Ascending aorta (tissue), 2 donors: ENCODE measurements at places on chromosomes 2 and 18.

GRCh38 chr2:152452256-152452973 is 117.4 kb downstream of the FMNL2 start:
- DNase-seq = peak; percentile 38

DNA sequence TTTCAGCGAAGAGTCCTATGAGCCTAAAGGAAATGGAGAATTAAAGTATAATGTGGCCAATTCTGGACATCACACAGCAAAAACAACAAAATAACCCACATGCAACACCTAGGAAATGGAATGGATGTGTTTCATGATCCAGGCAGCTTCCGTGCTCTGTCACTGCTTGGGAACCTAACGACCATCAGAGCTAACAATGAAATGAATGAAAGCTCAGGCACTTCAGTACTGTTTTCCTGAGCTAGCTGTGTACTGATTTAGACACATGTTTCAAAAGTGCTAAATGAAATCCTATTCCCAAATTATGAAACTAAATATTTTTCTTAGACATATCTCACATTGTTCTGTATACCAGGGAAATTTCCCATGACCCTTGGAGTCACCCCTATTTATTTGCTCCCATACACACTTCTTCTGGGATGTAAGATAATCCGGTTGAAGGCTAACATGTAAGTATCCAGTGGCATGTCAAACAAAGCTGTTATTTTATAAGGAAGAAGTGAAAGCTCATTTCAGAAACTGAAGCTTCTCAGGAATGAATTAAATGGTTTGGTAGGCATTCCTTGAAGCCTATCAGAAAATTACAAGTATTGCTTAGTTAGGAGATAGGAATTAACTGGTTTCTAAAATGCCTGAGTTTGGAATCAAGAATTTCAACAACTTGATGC is 108.5 kb upstream of the RND3 start:
- DNase-seq = no peak

DNA sequence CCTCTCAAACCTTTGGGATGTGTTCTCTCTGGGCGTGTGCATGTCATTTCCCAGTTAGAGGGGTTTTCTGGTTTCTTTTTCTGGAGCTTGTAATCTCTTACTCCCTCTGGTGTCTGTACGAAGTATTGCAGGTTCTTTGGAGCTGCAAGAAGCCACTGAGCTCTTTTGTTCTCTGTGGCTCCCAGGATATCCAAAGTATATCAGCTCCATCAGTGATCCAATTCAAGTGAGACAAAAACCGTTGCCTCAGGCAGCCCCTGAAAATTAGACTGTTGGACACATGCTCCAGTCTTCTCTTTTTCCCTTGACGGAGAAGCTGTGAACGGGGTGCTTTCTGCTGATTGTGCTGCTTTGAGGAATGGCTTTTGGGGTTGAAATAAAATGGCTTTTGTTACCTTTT is 59.0 kb upstream of the LDLRAD4 start:
- no peak for DNase-seq

- DNase-seq = no peak
Measured at GRCh38 chr2:69907216-69907615, 7.7 kb upstream of the MXD1 start.

- DNase-seq = no peak
Measured at GRCh38 chr2:31163011-31163539, 24.8 kb upstream of the GALNT14 start.

DNA sequence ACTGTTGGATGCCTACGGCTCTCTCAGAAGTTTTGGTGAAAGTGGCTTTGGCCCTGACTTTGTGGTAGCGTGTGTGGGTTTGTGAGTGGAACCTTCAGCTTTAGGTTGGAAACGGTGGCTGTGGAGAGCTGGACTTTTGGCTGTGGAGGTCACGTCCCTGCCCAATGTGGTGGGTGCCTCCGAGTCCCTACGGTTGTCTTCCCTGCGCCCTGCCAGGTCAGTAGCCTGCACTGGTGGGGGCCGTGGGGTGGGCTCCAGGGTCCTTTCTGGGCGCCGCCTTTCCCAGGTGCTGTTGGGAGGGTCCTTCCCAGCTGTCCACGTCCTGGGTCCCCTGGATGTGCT is 11.1 kb downstream of the COLEC11 start:
- DNase-seq = no peak

- DNase-seq = no peak
Measured at GRCh38 chr2:230060672-230061293, 7.9 kb downstream of the SLC16A14 start.

DNA sequence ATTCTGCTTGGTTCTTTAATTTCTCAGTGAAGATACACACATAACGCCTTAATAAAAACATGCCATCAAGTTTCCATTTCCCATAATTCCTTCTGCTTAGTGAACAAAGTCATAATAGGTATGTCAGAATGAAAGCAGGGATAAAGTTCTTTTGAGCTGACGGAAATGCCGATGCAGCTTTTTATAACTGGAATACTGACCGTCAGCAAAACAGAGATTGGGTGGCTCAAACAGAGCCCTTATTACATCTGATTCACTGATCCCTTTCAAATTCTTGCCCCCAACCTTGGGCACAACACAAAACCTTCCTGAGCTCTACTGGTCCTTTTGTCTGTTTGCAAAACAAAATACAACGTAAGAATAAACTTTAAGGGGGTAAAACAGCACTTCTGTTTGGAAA is 140.4 kb downstream of the CDH2 start:
- DNase-seq = no peak

GRCh38 chr2:225270861-225271260 is 128.6 kb upstream of the NYAP2 start:
- DNase-seq = no peak

DNA sequence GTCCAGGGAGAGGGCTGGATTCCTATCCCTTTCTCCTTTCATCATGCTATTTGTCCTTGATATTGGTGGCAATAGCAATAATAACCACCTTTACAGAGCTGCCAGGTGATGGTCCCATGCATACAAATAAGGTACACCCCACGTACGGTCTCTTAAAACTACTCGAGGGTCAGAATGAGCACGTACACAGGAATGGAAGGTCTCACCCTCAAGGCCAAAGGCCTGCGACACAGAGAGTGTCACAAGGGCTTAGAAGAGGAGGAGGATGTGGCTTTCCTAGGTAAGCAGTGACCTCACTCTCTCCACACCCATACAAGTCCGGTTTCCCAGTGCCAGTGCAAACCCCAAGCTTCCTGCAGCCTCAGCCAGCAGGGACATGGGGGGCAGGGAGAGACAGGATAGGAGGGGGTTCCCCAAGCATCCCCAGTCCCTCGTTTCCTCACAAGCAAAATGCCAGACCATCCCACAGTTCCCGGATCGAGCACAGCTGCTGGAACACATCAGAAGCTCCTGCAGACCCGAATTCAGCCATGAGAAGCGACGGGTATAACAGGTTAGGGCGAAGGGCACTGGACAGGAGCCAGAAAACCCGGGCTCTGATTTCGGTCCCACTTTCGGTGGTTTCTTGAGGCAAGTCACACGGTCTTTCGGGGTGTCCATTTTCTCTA is 49.2 kb downstream of the PLB1 start:
- DNase-seq = no peak

DNA sequence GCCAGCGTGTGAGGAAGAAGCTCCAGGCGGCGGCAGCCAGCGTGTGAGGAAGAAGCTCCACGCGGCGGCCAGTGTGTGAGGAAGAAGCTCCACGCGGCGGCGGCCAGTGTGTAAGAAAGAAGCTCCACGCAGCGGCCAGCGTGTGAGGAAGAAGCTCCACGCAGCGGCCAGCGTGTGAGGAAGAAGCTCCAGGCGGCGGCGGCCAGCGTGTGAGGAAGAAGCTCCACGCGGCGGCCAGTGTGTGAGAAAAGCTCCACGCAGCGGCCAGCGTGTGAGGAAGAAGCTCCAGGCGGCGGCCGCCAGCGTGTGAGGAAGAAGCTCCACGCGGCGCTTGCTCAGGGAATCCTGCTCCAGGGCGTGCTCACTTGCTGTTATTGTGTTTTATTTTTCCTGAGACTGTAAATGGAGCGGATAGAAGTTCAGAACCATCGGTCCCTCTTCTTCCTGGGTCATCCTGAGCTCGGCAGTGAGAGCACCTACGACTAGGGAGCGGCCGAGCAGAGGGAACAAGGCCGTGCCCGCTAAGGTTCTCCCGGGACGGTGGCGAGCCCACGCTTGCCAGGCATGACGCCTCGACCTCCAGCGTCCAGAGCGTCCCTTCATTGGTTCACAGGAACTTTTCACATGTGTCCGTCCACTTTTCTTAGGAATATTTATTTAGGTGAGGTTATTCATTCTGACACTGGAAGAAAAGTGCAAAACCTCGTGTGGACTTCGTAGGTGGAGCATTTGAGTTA is 94.2 kb downstream of the TMEM18 start:
- no peak for DNase-seq

GRCh38 chr2:239689985-239690384 is 289.2 kb upstream of the HDAC4 start:
- no peak for DNase-seq

DNA sequence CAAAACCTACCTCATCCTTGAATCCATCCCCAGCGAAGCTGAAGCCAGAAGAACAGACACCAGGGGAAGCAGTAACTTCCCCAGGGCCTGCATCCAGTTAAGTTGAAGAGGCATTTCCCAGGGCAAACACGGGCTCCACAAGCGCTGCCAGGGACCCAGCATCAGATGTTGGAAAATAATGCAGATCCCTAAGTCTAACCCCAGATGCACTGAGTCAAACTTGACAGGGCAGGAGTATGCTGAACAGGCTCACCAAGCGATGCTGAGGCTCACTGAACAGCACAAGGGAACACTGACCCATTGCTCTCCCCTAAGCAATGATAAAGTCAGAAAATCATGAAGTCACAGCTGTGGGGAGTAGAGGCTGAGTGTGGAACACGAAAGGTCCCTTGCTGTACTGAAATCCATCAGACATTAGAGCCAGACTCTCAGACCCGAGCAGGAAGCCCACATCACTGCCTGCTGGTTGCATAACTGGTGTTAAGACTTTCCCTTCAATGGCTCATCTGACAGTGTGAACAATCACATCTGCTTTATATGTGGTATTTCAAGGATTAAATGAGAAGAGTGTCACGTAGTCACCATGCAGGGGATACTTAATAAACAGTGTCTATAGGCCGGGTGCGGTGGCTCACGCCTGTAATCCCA is 36.2 kb downstream of the TNS1 start:
- DNase-seq = peak; percentile 52

DNA sequence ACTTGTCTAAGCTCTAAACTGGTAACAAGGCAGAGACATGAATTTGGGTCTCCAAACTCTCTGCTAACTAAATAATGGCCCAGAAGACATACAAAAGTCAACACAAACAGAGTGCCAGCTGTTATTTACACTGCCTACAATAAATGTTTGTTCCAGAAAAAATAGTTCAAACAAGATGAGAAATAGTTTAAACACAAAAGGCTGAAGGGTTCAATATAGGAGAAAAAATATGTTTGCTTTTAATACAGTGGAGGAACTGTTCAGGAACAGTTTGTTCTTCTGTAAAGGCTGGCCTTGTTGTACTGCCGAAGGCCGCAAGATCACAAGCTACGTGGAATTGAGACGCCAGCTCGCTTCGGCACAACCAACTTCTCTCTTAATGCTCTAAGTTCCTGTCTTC is 74.6 kb downstream of the AFF3 start:
- DNase-seq = no peak

DNA sequence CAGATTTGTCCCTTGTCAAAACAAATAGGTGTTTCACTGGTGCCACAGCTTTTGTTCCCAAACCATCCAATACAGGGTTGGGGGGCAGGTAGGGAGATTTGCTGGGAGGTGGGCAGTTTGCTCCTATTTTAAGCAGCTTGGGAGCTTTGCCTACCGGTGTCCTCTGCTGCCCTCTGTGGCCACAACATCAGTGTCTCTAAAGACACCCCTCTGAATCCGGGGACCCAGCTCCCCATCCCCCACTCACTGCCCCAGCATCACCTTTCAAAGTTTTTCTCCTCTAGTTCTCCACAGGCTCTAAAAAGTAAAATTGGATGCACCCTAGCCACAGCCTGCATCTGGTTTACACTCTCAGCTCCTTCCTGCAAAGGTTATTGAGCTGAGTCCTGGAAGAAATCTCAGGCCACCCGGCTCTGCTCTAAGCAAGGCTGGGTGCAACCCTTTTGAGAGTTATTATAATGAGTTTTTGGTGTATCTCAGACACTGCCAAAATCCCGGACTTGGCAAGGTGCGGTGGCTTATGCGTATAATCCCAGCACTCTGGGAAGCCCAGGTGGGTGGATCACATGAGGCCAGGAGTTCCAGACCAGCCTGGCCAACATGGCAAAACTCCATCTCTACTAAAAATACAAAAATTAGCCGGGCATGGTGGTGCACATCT is 2.9 kb upstream of the EPAS1 start:
- DNase-seq = no peak

GRCh38 chr2:238286987-238287736 is 1.2 kb downstream of the PER2 start:
- no peak for DNase-seq

DNA sequence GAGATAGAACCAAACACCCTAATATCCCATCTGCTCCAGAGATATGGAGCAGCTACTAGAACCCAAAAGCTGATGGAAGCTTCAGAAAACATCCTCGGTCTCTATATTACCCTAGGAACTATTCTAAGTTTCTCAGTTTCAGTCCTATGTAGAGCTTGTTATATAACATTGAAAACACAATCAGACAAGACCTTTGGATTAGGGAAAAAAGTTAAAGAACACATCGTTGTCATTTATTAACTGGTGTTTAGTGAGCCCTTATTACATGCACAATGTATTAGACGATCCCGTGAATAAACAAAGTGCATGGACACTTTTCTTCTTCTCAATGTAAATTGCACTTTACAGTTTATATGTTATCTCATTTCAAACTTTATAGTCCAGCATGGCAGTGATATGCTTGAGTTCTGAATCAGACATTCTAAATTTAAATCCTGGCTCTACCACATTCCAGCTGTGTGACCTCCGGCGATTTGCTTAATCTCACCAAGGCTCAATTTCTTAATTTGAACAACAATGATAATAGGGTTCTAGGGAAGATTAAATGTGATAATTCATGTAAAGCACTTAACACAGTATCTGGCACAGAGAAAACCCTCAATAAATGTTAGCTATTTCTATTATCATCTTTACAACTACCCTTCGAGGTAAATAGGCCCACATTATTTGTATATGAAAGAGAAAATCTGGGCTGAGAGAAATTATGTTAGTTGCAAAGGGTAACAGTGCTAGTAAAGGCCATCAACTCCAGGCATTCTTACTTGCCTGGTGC is 83.6 kb upstream of the PIK3C3 start:
- DNase-seq = no peak

DNA sequence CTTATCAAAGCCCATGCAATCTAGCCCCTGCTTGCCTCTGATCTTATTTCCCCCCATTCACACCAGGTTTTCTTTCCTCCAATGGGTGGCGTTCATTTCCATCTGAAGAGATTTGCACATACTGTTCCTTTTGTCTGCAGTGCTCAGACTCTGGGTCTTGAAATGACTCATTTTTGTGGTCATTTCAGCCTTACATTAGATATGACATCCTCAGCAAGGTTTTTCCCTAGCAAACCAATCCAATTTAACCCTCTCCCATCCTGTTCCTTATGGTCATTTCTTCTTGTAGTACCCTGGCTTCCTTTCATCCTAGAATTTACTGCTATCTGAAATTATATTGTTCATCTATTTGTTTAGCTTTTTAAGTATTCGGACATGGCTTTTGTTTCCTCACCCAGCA is 42.5 kb upstream of the SCN1A start:
- DNase-seq = no peak

- DNase-seq = no peak
Measured at GRCh38 chr18:11842562-11842961, 8.7 kb upstream of the CHMP1B start.

- DNase-seq = no peak
Measured at GRCh38 chr2:118077636-118078247, 10.5 kb upstream of the INSIG2 start.

GRCh38 chr18:55185391-55185790 is 226.1 kb upstream of the CCDC68 start:
- no peak for DNase-seq

GRCh38 chr2:108588070-108588668 is 53.9 kb downstream of the LIMS1 start:
- DNase-seq = no peak
